ENCODE measurements at places on chromosomes 3 and 15.
A peak's percentile ranks its signal among the peaks of the same experiment; 100 is the strongest.

- H3K36me3 ChIP-seq = peaks cover 67% of the 10 kb centered on the region
- no peaks in the 10 kb centered on the region for H3K27me3 ChIP-seq
- H3K27ac ChIP-seq = no peak overlapping the region
- no peak overlapping the region for H3K4me3 ChIP-seq
- DNase-seq = no peak
Observed at GRCh38 chr3:119229190-119229589, 11.5 kb downstream of the B4GALT4 start.

DNA sequence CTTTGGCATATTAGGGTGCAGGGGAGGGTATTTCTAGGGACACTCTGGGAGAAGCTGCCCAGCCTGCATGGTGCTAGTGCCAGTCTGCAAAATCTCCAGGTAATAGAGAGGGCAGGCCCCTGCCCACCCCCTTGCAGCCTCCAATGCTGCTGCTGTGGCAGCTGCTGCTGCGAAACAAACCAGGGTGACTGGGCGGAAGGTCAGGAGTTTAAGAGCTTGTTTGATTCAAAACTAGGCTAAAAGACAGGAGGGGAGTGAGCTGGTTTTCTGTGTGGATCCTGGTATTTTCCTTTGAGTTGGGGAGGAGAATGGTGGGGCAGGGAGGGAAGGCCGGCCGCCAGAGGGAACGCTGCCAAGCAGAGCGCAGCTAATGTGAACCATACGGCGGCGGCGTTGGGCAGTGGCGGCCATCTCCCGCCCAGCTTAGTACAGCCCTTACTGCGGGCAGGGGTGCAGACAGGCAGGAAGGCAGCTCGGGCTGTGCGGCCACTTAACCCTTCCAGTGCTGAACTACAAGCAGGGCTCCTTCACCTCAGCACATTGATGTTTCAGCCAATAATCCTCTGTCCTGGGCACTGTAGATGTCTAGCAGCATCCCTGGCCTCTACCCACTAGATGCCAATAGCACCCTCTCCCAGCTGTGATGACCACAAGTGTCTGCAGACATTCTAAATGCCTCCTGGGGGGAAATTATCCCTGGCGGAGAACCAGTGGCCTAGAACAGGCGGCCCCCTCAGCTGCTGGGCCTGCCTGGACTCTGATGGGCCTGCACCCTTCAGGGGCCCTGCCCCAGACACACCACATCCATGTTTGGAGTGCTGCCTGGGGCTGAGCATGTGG, 125.7 kb downstream of the EEFSEC start:
- H3K27me3 ChIP-seq = no peaks in the 10 kb centered on the region
- peak overlapping the region; percentile 17 for H3K27ac ChIP-seq
- H3K36me3 ChIP-seq = peaks cover 25% of the 10 kb centered on the region
- H3K4me1 ChIP-seq = peaks cover 20% of the 10 kb centered on the region
- DNase-seq = peak; percentile 22
- H3K4me3 ChIP-seq = no peak overlapping the region

- H3K4me3 ChIP-seq = no peak overlapping the region
- H3K27ac ChIP-seq = no peak overlapping the region
- H3K36me3 ChIP-seq = peaks cover 77% of the 10 kb centered on the region
- no peaks in the 10 kb centered on the region for H3K27me3 ChIP-seq
- no peaks in the 10 kb centered on the region for H3K4me1 ChIP-seq
- no peak for DNase-seq
Observed at GRCh38 chr15:82829234-82829633, 19.8 kb downstream of the WHAMM start.

- peaks cover 4% of the 10 kb centered on the region for H3K4me1 ChIP-seq
- no peaks in the 10 kb centered on the region for H3K27me3 ChIP-seq
- no peak overlapping the region for H3K27ac ChIP-seq
Observed at GRCh38 chr3:56783644-56784447, 17.9 kb downstream of the ARHGEF3 start.

DNA sequence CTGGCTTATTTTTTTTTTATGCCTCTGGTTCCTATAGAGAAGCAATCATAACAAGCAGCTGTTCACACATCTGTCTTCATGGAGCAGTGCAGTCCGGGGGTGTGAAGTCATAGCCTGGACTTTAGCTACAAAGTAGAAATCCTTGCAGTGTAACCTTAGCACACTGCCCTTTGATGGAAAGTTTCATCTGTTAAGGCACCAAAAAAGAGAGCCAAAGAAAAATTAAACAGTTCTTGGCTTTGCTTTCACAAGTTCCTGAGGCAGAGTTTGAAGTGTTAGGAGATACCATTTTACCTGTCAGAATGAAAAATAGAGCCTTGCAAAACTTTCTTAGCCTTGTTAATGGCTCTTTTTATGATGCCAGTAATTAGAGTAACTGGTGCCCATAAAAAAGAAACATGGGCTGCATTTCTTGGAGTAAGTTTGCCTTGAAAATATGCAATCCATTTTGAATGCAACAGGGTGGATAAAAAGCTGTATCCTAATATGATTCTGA, 84.1 kb downstream of the PIK3R4 start:
- H3K36me3 ChIP-seq = no peaks in the 10 kb centered on the region
- no peak overlapping the region for H3K4me3 ChIP-seq
- H3K4me1 ChIP-seq = no peaks in the 10 kb centered on the region

DNA sequence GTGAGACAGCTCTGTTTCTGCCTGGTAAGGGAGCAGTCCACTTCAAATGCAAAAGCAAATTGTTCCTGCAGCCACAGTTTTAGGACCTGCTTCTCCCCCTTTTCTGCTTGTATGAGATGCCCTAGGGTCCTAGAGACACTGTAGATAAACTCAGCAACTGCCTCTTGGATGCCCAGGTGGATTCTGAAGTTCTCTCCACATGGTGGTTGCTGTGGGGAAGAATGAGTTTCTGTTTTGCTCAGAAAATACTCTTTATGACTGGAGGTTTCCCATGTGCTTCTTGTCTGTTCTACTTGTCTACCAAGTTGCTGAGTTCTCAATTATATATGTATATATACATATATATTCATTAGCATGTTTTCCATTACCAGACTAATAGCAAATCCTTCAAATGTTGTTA, 5.6 kb upstream of the ZNF80 start:
- no peaks in the 10 kb centered on the region for H3K4me1 ChIP-seq
- no peaks in the 10 kb centered on the region for H3K27me3 ChIP-seq
- H3K36me3 ChIP-seq = no peaks in the 10 kb centered on the region
- DNase-seq = no peak

DNA sequence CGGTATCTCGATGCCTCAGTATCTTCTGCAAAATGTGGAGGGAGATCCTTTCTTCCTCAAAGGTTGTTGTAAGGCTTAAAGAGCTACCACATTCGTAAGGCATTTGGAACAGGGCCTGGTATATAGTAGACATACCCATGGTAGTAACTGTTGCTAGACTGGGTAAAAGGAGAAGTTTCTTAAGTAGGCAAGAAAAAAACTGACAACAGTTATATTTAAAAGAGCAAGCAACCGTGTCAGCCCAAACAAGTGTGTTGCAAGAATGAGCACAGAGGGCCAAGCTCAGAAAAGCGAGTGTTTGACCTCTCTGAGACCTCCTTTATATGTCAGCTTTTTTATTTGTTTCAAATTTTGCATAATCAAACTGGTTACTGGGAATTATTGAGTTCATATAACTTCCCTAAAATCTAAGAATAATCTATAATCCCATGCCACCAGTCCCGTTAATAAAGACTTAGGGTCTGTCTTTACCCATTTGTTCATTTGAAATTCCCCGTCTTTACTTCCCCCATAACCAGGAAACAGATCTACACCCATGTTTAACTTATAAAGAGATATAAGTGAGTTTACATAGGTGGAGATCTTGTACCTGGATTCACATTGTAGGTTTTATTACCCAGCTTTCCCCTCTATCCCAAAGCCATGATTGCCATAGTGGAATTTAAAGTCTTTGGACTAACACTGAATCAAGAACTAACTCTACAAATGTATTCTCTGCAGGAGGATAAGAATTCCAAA, 7.3 kb downstream of the B3GNT5 start:
- no peaks in the 10 kb centered on the region for H3K27me3 ChIP-seq
- DNase-seq = no peak
- H3K4me1 ChIP-seq = peaks cover 67% of the 10 kb centered on the region
- H3K4me3 ChIP-seq = no peak overlapping the region
- H3K36me3 ChIP-seq = peaks cover 17% of the 10 kb centered on the region

DNA sequence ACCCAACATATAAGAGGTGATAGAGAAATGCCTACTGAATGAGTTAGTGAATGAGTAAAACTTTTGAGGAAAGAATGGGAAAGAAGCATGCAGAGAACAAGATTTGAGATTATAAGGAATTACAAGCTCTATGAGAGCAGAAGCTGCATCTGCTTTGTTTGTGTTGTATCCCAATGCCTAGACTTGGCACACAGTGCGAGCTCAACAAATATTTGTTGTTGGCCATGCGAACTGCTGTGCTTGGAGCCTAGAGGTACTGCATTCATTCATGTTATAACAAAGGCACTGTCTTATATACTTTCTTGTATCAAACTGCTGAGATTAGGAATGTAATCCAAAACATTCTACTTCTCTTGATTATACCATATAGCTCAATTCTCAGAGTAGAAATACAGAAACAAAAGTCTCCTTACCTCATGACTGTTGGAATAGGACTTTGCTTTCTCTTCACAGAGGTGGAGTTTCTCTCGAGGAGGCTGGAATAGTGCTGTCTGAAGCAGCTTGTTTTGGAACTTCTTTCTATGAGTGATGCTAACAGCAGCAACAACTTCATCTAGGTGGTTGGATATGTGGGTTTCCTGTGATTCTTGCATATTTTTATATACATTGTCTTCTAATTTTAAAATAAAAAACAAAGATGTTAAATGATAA, 21.1 kb downstream of the TTC23 start:
- H3K27ac ChIP-seq = no peak overlapping the region
- H3K36me3 ChIP-seq = peaks cover 40% of the 10 kb centered on the region
- H3K4me1 ChIP-seq = no peaks in the 10 kb centered on the region
- DNase-seq = no peak
- H3K4me3 ChIP-seq = no peak overlapping the region

DNA sequence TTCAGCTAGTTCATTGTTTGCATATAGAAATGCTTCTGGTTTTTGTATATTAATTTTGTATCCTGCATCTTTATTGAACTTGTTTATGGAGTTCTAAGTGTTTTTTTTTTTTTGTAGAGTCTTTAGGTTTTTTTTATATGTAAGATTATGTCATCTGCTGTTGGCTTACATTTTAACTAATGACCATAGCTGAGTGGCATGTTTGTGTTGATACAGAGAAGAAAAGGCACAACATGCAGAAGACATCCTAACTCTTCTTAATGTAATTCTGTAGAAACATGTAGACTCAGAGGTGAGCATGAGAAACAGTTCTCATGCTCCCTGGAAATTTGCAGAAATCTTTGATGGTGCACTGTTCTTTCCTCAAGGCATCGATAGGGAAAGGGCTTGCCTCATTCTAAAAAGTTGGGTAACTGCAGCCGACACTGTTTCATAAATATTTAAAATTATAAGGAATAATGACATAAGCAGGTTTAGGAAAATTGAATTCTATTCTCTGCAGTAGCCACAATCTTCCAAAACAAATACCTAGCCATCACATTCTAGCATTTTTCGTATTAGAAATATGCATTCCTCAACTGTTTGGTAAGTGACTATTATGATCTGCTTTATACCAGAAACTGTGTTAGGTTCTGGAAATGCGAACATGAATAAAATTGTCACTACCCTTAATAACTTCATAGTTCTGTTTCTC, 499.6 kb upstream of the KCNMB2 start:
- H3K27ac ChIP-seq = no peak overlapping the region
- no peaks in the 10 kb centered on the region for H3K27me3 ChIP-seq
- no peaks in the 10 kb centered on the region for H3K36me3 ChIP-seq
- H3K4me3 ChIP-seq = no peak overlapping the region

DNA sequence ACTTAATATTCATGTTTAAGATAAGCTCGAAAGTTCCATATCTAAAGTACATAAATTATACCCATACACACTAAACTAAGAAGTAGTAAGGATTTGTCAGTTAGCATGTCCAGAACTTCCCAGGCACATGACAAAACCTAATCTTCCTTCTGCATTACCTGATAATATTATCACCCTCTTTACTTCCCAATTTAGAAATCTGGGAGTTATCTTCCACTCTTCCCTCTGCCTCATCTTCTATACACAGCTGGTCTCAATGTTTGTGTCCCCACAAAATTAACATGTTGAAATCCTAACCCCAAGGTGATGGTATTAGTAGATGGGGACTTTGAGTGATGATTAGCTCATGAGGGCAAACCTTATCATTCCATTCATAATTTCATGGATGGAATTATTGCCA, 15.3 kb downstream of the GABPB1 start:
- no peak for DNase-seq
- H3K27me3 ChIP-seq = no peaks in the 10 kb centered on the region
- H3K4me1 ChIP-seq = peaks cover 3% of the 10 kb centered on the region
- H3K27ac ChIP-seq = no peak overlapping the region

GRCh38 chr3:7305561-7305960, 444.6 kb downstream of the GRM7 start:
- no peaks in the 10 kb centered on the region for H3K4me1 ChIP-seq
- H3K4me3 ChIP-seq = no peak overlapping the region
- no peak overlapping the region for H3K27ac ChIP-seq
- no peaks in the 10 kb centered on the region for H3K27me3 ChIP-seq
- DNase-seq = no peak

GRCh38 chr3:173870976-173871375, 473.4 kb downstream of the NLGN1 start:
- no peaks in the 10 kb centered on the region for H3K4me1 ChIP-seq
- H3K27ac ChIP-seq = no peak overlapping the region
- H3K36me3 ChIP-seq = no peaks in the 10 kb centered on the region
- no peak overlapping the region for H3K4me3 ChIP-seq

- H3K4me1 ChIP-seq = no peaks in the 10 kb centered on the region
- H3K4me3 ChIP-seq = no peak overlapping the region
- no peaks in the 10 kb centered on the region for H3K27me3 ChIP-seq
- no peak overlapping the region for H3K27ac ChIP-seq
- no peak for DNase-seq
Observed at GRCh38 chr3:143769616-143770015, 78.7 kb downstream of the SLC9A9 start.

- H3K27me3 ChIP-seq = no peaks in the 10 kb centered on the region
- no peaks in the 10 kb centered on the region for H3K4me1 ChIP-seq
- no peaks in the 10 kb centered on the region for H3K36me3 ChIP-seq
- peak overlapping the region; percentile 66 for H3K27ac ChIP-seq
- peak; percentile 26 for DNase-seq
Observed at GRCh38 chr3:172201870-172202236, 162.5 kb downstream of the FNDC3B start.

DNA sequence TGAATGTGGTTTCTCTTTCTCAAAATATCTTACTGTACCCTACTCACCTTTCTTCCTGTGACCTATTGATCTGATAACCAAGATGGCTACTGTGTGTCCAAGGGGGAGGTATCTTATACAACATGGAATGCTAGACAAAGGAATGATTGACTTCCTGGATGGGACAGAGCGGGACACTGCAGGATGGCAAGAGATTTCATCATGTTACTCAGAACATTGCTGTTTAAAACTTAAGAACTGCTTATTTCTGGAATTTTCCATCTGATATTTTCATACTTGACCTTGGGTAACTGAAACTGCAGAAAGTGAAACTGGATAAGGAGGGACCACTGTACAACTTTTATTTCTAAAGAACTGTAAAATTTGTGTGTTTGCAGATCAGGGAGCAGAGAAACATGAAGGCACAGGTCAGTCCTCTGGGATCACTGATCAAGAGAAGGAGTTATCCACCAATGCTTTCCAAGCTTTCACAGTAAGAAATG, 18.5 kb downstream of the CNOT10 start:
- peaks cover 8% of the 10 kb centered on the region for H3K36me3 ChIP-seq
- peak overlapping the region; percentile 44 for H3K27ac ChIP-seq
- no peak overlapping the region for H3K4me3 ChIP-seq
- no peaks in the 10 kb centered on the region for H3K4me1 ChIP-seq
- DNase-seq = no peak
